T47D (cell line): ENCODE measurements at places on chromosomes 12 and 14.

DNA sequence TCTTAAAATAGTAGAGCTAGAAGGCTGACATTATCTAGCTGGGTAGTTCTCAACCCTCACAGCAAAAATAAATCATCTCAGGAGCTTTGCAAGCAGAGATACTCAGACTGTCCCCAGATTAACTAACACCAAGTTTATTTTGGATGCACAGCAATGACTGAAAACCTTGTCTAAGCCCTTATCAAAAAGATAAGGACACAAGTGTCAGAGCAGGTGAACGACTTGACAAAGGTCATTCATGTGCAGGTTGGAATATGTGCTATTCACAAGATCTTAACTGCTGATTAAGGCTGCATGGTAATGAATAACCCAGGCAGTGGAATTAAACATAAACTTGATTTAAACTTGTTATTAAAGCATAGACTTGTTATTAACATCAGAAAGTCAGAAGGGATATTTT lies 246.6 kb downstream of the BTG1 start:
- no peak for DNase-seq

GRCh38 chr12:53695152-53696145 lies 19.6 kb upstream of the ATP5MC2 start:
- peak; percentile 33 for DNase-seq

DNA sequence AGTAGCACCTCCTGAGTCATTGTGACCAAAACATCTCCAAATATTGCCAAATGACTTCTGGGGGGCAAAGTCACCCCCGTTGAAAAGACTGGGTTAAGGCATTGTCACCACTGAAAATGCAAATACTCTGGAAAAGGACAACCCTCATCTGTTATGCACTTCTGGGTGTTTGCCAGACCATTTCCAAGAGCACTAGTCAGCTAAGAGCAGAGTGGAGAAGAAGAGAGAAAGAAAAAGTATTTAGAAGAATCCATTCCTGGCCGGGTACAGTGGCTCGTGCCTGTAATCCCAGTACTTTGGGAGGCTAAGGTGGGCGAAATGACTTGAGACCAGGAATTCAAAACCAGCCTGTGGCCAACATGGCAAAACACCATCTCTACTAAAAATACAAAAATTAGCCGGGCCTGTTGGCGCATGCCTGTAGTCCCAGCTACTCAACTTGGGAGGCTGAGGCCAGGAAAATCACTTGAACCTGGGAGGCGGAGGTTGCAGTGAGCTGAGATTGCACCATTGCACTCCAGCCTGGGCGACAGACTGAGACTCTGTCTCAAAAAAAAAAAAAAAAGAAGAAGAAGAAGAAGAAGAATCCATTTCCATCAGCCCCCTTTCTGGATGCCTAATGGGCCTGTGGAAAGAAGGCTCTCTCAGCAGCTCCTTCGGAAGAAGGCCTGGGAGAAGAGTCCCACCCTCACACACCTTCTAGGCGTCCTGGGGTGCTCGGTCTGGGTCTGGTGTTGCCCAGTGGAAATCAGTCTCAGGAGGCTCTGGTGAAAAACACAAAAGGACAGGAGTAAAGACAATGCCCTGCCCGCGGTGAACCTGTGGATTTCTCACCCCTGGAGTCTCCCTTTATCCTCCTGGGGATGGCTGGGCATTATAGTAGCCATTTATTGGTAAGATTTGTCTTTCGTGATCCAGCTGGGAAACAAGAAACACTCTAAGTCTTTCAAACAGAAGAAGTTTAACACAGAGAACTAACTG lies 3.5 kb upstream of the LTBR start:
- DNase-seq: no peak

- no peak for DNase-seq
Measured at GRCh38 chr14:96238676-96239265, 17.2 kb upstream of the BDKRB1 start.

DNA sequence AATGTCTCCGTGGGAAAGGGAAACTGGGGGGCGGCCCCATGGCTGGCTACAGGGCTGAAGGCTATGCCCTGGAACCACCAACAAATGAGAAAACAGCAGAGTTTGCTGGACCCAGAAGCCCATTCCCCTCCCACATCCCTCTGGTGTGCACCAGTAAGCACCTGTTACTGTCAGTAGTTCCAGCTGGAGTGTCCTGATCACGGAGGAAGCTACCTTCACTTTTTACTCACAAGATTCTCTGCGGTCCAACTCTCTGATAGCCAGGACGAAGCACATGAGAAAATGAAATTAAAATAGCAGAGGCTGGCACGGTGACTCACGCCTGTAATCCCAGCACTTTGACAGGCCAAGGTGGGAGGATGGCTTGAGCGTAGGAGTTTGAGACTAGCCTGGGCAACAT lies 22.7 kb upstream of the MEG3 start:
- DNase-seq: no peak

GRCh38 chr12:54612225-54612750 lies 22.4 kb downstream of the LACRT start:
- DNase-seq: no peak

DNA sequence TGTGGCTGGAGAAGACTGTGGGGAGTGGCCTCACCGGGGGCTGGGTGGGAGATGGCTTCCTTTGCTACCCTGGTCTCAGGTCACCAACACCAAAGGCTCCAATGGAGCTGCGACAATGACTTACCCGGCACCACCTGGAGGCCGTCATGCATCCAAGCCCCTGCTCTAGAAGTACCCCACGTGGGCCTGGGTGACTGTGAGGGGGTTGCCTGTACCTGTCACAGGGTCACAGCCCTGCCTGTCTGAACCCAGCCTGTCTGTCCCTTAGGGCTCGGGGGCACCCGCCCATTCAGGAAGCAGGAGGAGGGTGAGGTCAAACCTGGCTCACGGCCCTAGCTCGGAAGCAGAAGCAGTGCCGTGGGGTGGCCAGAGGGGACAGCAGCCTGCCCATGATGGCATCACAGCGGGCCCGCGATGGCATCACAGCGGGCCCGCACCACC lies 18.9 kb downstream of the ABCB9 start:
- DNase-seq: no peak

DNA sequence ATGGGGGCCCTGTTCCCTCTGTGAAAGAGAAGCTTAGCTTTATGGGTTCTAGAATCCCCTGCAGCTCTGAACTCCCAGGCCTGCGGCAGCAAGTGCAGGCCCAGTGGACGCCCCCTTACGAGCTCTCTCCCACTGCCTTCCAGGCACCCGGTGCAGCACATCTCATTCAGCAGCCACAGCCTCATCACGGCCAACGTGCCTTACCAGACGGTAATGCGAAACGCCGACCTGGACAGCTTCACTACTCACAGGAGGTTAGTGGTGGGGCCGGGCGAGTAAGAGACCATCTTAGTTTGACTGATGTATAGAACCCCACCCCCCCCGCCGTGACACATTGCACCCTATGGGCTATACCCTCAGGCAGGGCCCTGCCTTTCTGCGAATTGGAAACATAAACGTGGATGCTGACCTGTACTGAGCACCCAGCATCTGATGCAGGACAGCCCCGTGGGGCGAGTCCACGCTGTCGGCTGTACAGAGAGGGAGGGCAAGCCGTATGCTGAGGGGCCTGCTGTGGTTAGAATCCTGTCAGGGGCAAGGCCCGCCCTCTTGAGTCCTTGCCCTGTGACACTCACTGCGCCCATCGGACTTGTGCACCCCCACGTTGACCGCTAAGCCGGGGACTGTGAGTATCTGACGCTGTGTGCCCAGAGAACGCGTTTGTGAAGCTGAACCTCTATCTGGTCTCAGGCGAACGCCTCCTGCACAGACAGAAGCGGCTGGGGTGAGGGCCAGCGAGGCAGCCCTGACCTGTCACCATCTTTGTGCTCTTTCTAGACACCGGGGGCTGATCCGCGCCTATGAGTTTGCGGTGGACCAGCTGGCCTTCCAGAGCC lies 71.7 kb downstream of the TESC start:
- no peak for DNase-seq

DNA sequence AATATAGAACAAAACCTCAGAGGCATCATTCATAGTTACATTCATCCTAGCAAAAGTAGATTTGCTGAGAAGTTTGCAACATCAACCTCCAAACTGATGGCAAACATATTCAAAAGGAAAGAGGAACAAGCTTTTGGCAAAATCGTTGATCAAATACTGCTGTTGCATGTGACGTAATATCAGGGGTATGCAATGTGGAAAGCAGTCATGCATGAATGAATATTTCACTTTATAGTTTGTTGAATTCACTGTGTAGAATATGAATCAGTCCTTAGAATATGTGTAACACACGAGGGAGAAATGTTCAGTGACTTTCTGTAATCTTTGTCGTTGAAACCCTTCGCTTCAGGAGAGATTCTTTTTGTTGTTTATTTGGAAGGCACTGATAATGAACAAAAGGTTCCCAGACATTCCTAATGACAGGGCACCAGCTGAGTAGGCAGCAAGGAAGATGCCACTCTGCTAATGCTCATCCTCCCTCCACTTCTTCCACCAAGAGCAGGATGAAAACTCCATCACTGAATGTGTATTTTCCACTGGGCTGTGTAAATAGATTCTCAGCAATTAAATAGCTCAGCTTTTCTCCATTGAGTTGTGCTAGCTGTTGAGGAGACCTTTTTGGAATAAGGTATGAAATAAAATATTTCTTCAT lies 126.1 kb downstream of the PELI2 start:
- no peak for DNase-seq

GRCh38 chr14:89992273-89992672 lies 36.5 kb downstream of the TDP1 start:
- no peak for DNase-seq

DNA sequence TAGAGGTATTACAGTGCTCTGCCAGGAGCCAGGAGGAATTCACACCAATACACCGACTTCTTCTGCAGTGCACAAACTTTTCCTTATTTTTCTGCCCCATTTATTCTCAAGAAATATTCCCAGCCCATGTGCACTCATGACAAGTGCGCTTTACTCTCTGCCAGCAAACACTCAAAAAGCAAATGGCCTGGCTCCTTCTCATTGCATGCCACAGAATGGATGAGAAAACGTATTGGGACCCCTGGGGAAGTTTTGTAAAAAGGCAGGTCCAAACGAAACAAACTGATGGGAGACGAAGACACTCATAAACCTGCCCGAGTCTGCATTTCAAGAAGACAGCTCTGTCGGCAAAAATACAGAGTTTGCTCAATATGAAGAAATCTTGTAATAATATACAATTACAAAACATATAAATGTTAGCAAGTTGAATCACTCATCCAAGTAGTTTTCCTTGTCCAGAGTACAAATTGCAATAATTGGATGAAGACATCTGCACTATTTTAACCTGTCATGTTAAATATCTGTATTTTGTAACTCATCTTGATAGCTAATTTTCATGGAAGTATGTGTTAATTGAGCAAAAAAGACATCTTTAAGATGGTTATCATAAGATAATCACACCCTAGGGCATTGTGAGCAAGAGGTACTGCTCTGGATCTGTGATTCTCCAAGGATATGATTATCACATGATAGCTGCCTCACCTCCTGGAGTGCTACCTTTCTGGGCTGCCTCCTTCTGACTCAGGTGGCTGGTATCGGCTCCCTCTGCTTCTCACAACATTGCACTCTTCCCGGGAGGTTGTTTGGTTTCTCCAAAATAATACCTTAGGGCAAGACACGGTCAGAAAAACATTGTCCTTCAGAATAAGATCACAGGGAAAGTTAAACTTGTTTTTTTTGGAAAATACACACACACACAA lies 260.8 kb upstream of the G2E3 start:
- no peak for DNase-seq

DNA sequence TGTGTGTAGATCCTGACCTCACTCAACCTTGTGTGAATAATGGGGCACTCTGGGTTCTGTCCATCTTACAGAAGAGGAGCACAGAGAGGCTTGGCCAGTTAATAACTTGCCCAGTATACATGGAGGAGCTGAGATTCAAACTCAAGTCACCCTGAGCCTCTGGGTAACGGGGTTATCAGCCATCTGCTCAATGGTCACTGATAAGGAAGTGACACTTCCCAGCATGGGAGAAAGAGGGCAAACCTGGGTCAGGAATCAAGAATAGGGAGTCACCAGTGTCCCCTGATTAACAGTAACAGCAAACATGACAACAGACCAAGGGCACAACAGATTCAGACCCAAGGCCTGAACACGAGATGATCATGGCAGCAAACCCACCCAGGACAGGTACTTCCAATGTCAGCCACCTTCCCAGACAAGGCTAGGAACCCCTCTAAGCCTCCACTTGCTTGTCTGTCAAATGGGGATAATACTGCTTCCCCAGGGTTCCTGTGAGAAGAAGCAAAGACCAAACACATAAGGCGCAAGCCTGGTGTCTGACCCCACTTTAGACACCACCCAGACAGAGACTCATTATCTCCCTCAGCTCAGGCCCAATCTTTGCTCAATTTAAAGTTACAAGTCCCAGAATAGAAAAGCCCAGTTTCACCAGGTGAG lies 3.6 kb downstream of the CCDC85C start:
- DNase-seq: no peak

GRCh38 chr12:88574278-88574677 lies 6.0 kb downstream of the KITLG start:
- no peak for DNase-seq

GRCh38 chr14:104467641-104468040 lies 111.9 kb upstream of the C14orf180 start:
- DNase-seq: no peak

DNA sequence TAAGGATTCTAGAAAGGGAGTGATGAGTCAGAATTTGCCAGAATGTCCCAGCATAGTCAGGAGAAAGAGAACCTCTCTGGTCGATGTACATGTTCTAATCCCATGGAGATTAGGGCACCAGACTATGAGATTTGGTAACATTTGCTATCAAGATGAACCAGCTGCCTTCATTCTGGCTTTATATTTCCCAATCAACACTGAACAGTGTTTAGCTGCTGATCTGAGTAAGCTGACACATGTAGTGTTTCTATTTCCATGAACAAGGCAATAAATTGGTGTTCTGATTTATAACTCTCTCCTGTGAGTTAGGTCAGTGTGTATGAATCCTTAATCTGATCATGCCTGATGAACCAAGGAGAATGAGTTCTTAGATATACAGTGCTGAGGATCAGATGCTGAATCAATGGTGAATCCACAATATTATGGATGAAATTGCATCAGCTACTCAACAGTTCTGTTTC lies 158.0 kb upstream of the AMIGO2 start:
- no peak for DNase-seq

GRCh38 chr12:53755893-53756292 lies 4.1 kb upstream of the CISTR start:
- DNase-seq: no peak

DNA sequence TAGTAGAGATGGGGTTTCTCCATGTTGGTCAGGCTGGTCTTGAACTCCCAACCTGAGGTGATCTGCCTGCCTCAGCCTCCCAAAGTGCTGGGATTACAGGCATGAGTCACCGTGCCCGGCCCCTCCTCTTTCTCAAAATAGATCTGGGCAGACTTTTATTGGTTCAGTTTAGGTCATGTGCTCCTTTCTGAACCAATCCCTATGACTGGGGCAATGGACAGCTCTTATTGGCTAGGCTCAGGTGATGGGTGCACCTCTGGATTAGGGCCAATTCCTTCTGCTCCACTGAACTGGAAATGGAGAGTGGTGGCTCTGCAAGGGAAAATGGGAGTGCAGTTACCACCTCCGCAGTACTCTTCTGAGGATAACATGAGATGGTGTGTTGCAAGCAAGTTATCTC lies 6.2 kb upstream of the ATP6V0A2 start:
- DNase-seq: peak; percentile 65

GRCh38 chr14:64235652-64236640 lies 58.2 kb downstream of the ESR2 start:
- DNase-seq: no peak
